Stimulated activated CD8-positive, alpha-beta memory T cell treated with anti-CD3 and anti-CD28 coated beads, Interleukin-7, amount 100 ng/mL, for 1 hour (primary cell): ENCODE measurements at places on chromosomes 12 and 14.

DNA sequence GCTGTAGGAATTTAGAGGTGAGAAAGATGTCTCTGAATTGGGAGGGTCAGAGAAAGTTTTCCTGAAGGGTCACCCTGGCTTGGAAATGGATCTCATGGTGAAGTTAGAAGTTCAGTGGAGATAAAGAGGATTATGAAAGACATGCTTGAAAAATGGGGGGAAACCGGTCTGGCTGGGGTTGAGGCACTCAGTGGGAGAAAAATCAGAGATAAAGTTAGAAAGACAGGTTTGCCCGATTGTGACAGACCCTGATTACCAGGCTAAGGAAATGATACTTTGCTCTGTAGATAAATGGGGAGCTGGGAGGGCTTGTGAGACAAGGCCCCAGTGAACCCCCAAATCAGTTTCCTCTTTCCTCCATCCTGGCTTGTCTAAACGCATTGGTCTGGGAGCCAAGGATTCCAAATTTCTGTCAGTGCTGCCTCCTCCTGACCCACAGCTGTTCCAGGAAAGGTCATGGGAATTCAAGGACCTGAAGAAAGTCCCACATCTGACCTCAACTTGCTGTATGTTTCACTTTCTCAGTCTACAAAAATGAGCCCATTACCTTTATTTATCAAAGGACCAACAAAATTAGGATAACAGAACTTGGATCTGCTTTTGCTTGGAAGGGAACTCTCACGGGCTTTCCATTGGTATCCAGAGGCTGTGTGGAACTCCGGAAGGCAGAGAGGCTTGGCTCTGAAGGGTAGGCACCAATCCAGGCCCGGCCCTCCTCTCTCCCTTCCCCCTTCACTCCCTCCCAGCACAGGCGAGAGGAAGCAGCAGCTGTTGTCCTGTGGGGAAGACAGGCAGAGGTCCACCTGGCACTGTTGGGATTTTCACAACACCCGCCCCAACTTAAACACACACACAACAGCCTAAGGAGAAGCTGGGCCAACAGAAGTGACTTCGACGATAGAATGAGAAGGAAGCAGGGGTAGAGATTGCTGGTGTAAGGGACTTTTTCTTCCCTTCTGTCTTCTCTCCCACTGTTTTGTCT lies 3.4 kb upstream of the RNASE7 start:
- no peak for DNase-seq

DNA sequence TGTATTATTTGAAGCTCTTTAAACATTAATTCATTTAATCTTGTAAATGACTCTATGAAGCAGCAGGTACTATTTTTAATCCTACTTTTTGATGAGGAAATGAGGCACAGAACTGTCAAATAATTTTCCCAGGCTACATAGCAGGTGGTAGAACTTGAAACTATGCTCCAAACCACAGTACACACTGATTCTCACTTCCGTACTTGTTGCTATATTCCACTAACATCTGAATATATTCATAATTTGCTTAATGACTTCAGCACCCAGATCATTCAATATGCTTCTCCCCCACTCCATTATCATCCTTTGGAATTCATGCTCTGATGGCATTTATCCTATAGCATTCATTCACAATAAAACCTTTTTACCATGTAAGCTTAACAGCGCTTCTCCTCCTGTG lies 4.9 kb downstream of the ERGIC2 start:
- DNase-seq: no peak

DNA sequence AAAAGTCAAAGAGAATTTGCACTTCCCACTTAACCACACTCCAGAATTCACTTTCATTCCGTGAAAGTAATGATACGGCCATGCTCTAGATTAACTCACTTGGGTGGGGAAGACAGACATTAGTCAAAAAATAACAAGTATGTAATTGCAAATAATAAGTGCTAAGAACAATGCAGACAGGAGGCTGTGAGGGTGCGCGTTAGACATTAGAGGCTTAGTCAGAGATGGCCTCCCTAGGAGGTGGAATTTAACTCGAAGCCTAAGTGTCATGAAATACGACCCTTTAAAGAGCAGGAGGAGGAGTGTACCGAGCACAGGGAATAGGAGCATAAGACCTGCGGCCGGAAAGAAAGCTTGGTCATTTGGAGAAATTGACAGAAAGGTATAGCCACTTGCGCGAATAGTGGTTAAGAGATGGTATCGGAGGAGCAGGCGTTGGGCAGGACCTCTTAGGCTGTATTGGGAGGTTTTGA lies 628 bp downstream of the SNRPF start:
- no peak for DNase-seq

GRCh38 chr12:93645702-93646101 lies 31.5 kb upstream of the CRADD start:
- no peak for DNase-seq

DNA sequence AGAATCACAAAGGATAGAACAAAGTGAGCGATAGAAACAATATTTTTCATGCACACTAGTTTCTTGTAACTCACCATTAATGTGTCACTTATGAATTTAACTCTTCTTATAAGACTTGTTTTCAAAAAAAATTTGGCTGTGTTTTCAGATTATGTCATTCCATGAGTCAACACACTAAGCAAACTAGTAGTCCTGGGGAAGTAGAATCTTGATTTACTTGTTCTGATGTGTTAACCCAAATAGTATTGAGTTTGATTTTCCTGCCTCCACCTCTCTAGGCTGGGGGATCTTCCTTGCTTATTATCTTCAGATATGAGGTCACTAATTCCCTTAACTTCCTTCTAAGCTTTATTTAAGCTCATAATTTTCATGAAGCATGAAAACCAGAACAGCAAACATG lies 151.0 kb upstream of the SEL1L start:
- no peak for DNase-seq

DNA sequence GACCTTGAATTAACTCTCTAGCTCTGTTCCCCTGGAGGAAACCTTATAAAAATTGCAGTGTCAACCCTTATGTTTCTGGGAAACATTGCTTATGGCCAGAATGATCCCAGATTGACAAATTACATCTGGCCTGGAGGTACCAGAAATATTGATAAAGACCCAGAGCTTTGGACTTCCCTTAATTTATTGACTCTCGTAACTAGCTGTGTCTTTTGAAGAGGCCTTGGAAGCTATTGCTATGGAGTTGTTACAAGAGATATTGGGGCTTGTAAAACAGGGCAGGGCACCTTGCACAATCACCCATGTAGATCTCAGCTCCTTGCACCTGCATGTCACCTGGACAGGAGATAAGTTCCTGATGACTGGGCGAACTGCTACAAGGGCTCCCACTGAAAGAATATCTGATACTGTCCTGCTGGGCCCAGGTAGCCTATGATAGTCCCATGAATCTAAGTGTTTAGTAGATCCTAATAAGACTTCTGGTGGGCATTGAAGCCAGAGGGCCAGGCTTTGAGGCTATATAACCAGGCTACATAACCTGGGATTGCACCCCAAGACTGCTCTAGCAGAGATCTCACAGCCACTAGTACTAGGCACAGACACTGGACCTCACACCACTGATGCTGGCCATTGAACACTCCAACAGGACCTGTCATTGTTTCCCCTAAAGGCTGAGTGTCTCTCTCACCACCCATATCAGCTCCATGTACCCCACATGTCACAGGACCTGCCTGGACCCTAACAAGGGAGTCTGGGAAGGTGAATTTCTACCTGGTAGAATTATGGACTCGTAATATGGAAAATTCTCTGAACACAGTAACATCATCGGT lies 135.7 kb upstream of the PWP1 start:
- DNase-seq: no peak

GRCh38 chr12:44193281-44193680 lies 357.4 kb downstream of the TMEM117 start:
- no peak for DNase-seq
